Stimulated activated CD8-positive, alpha-beta memory T cell treated with anti-CD3 and anti-CD28 coated beads, Interleukin-4, amount 100 ng/mL, for 1 hour (primary cell): ENCODE measurements at places on chromosomes 2 and 18.

- DNase-seq: no peak
Observed at GRCh38 chr2:164243315-164243714, 378.0 kb downstream of the GRB14 start.

DNA sequence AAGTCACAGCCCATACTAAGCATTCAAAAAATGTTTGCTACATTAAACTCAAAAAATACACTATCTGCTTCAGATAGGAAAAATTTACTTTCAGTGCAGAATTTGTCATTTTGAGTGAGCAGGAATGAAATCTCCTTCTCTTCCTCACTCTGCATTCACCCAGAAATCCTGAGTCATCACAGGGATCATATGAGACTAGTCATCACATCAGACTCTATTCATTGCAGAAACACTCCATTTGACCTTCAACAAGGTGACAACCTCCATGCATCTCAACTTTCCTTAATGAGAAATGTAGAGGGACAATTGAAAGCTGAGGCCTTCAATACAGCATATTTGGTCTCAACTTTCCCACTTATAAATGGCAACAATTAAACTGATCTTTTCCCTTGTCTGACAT, 130.4 kb upstream of the CYP26B1 start:
- DNase-seq: no peak

DNA sequence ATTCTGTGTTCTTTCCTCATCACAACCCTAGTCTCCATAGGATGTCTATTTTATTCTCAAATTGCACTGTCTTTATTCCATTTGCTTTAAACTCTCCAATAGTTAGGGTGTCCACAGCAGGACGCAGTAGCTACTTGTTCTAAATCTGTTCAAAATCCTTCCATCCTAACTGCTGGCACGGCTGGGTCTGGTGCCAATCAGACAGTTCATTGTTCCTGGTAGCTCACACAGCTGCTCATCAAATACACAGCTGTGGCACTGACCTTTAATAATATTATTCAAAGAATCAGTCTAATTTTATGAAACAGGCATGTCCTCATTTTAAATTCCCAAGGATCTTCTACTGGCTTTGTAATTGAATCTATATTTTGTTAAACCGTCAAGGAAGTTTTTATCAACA, 59.7 kb upstream of the TMEFF2 start:
- no peak for DNase-seq

DNA sequence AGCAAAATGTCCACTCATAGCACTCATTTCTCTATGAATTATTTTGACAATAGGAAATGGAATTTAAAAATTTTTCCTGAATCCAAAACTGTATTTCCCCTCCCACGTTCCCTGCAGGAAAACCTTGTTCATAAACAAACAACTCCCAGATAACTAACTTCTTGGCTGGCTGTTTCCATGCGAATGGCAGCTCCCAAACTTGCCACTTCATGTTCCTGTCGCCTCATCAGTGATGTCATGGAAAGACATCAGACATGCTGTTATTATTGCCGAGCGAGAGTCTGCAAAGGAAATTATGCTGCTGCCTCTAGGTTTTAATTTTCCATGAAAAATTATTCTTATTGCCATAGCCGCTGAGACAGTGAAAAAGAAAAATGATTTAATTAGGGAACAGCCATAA, 117.0 kb upstream of the RIOK3 start:
- no peak for DNase-seq

GRCh38 chr2:214651451-214651850, 158.0 kb downstream of the BARD1 start:
- no peak for DNase-seq

GRCh38 chr2:24203029-24203786, 28.4 kb downstream of the FAM228A start:
- no peak for DNase-seq

DNA sequence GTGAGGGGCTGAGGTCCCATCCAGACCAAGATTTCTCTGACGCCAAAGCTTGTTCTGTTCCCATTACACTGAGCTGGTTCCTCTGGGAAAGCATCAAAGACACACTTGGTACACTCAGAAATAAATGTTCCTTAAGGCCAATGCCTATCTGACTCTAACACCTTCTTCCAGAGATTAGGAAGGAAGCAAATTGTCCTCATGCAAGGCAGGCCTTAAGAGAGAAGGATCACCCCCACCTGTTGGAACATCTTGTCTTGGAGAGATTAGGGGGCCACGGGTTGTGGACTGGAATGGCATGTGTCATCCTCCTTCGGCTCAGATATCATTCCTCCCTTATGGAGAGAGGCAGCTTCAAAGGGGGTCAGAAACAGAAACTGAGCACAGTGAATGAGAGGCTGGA, 100.2 kb downstream of the ANKRD44 start:
- no peak for DNase-seq

DNA sequence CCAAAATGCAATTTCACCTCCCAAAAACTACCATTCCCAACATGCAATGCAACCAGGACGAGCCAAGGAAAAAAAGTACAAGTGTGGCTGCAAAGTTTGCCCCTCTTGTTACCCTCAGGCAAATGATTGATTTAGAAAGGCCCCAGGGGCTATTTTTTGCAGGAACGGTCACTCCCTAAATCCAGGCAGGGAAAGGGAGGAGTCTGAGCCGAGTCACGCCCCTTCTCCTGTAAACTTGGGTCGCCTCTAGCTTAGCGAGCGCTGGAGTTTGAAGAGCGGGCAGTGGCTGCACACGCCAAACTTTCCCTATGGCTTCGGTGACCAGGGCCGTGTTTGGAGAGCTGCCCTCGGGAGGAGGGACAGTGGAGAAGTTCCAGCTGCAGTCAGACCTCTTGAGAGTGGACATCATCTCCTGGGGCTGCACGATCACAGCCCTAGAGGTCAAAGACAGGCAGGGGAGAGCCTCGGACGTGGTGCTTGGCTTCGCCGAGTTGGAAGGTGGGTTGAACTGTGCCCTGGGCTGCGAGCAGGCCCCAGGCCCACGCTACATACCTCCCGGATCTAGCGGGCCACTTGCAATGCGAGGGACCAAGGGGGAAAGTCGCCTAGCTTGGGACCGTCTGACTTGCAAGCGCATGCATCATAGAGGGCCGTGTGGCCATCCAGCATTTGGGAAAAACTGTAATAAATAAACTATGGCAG, at the start of gene GALM:
Gene GALM (plus strand): TSS at position 261 of the 702 bp plus-strand sequence. CDS start 48 bp downstream, at position 309.
- DNase-seq: no peak

DNA sequence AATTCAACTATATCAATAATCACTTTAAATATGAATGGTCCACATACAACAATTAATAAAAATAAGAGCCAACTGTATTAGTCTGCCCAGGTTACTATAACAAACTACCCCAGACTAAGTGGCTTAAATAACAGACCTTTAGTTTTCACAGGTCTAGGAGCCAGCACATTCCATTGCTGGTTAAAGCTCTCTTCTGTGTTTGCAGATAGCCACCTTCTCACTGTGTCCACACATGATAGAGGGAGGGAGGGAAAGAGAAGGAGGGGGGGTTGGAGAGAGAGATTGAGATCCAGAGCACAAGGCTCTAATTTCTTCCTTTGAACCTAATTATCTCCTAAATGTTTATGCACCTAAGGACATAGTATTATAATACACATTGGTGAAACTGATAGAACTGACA, 267.8 kb upstream of the NXPH2 start:
- DNase-seq: no peak

GRCh38 chr2:230953845-230954244, 28.8 kb upstream of the GPR55 start:
- no peak for DNase-seq

- DNase-seq: no peak
Observed at GRCh38 chr2:120239488-120240287, 13.0 kb upstream of the RALB start.

DNA sequence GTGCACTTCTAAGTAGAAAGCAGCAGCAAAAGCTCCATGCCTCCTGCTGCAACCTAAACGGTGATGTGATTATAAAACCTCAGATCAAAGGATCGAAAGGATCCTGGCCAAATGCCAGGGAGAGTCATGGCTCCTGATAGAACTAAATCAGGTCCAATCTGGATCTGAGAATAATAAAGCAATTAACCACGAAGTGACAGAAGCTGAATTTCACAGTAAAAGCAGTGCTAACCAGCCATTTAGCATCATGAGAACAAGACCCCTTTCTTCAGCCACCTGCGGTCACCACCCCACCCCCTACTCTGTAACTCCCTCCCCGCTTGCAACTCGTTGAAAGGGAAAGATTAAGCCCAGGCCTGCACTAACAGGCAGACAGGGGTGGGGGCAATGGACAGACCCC, 748.7 kb downstream of the BCL11A start:
- DNase-seq: no peak

GRCh38 chr2:46411245-46411641, 68.1 kb upstream of the TMEM247 start:
- no peak for DNase-seq

GRCh38 chr2:128299628-128300027, 19.0 kb downstream of the HS6ST1 start:
- no peak for DNase-seq

- no peak for DNase-seq
Observed at GRCh38 chr2:200405599-200406298, 99.3 kb downstream of the SPATS2L start.

DNA sequence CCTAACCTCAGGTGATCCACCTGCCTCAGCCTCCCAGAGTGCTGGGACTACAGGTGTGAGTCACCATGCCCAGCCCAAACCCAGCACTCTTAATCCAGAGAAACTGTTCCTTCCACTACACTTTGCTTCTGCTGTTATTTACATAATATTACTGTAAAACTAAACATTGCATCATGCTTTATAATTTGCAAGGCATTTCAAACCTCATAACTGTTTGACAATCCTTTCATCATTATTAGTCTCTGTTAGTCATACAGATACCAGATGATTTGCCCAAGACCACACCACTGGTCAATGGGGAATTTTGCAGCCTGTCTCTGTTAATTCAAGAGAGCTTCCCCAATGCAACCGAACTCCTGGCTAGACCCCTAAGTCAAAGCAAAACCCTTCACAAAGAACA, 338.3 kb downstream of the ALK start:
- DNase-seq: no peak

DNA sequence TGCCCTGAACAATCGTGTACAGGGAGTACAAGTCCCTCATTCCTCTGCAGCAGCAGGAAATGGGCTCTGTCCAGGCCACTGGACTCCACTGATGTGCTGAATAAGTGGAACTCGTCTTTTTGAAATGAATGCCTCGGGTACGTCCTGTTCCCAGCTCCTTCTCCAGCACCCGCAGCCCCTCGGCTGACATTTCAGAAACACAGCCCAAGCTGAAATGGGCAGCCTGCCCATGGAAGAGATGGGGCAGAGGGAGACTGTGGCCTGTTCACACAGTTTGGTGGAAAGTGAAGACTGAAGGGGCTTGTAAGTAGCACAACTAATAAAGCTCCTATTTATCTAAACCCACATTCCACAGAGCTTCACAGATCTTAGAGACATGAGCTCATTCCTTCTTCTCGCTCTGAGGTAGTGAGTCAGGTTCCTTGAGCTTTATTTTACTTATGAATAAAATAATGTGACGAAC, 498.6 kb downstream of the TXNL1 start:
- DNase-seq: no peak

- DNase-seq: no peak
Observed at GRCh38 chr18:35457140-35457704, 40.5 kb downstream of the INO80C start.

DNA sequence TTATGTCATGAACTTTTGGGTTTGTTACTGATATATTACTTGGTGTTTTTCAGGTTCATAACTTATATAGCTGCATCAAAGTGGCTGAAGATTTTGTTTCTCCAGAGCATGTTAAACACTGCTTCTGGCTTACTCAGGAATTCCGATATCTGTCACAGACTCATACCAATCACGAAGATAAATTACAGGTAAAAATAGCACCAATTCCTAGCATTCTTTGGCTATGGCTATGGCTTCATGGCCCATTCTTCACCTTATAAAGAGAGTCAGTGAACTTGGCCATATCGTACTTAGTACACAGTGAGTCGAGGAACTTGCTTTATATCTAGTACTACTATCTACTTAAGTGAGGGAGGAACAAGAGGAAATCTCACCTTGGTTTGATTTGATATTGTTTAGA, 49.9 kb downstream of the KDM3A start:
- DNase-seq: no peak

- no peak for DNase-seq
Observed at GRCh38 chr18:35186291-35187034, 54.4 kb upstream of the ZNF397 start.

DNA sequence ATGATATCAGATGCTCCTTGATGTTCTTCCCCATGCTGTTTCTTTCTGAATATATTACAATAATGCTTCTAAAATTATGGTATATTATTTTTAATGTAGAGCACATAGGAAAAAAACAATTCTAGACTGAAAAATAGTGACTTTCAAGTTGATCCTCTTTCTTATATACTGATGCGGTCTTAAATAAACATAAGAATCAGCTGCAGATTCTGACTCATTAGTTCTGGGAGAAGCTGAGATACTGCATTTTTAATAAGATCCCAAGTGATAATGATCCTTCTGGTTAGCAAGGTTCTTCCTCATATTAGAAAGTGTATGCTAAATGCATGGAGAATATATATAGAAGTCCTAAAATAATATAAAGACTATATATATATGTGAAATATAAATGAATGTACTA, 124.9 kb downstream of the XIRP2 start:
- no peak for DNase-seq

DNA sequence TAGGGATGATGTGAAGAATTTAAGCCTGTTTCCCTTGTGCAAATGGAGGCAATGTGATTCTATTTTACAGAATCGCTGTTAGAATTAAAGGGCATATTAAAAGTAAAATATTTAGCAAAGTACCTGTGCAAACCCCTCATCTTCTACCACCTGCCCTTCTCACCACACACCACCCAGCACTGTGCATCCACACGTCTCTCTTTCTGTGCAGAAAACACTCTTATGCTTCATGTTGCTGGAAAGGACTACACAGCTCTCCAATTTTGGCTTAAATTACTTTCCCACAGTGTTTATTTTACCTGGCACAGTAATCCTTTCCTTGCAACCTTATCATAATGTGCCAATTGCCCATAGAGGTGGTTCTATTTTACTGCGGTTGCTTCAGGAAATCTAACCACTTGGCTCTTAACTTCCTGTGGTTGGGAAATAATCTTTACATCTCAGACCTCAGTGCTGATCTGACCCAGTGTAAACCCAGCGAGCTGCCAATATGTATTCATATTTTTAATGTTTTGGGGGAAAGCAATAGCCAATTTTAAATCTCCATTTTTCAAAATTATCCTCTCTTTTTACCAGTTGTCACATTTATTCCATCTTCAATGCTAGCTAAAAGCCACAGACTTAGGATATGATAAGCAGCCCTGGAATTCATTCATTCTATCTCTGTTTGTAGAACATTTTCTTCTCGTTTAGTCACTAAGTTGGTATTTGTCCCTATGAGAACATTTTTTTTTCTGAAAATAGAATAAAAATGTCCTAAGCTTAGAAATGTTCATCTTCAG, 250.9 kb downstream of the DSEL start:
- DNase-seq: no peak
